Thyroid gland (tissue), 4 donors: ENCODE measurements at places on chromosomes 6 and 20. TPM values are rescaled to one million over a fixed set of nuclear protein-coding genes. Genes with fewer than 3 reads are reported as not detected.

GRCh38 chr6:11363881-11364576 lies 131.6 kb upstream of the NEDD9 start:
- DNase-seq, result no peak

Gene OR2B6
- not detected for total RNA-seq

Gene CHMP4B
- total RNA-seq, result 93.5 TPM

- no peak for DNase-seq
Observed at GRCh38 chr6:111978532-111979149, 75.3 kb upstream of the CCN6 start.

- no peak for DNase-seq
Observed at GRCh38 chr20:63159826-63160640, 55.9 kb downstream of the YTHDF1 start.

DNA sequence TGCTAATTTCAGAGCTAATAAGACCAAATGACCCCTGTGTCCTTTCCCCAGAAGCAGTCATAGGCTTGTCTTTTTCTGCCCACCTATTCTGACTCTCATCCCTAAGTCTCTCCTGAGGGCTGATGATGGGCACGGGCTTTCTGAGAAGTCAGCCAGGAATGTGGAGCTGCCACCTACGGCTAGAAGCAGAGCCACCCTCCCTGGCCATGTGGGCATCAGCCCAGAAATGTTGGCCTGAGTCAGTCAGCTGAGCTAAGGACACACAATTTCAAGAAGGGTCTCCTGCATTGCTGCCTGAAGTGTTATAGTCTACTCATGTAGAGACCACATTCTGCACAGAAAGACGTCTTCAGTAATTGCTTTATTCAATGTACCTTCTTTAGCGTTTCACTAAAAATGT lies 17.1 kb downstream of the MYLIP start:
- peak; percentile 87 for DNase-seq

Gene SLC17A1
- total RNA-seq, result not detected

Gene SLC52A3
- 0.92 TPM for total RNA-seq

DNA sequence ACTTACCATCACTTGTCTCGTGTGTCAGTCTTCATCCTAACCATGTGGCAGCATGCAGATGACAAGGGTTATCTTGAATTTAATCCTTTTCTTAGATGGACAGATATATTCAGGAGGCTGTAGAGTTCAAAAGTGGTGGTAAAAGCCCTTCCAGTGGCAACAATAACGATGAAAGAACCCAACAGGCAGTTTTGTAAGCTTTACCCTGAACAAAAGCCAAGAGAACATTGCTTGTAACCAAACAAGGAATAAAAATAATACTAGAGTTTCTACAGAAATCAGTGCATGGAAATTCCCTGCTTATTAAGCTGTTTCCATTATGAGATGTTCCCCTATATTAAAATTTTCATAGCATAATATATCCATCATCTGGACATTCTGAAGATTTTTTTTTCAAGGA lies 69.7 kb downstream of the PDE7B start:
- DNase-seq, result no peak

DNA sequence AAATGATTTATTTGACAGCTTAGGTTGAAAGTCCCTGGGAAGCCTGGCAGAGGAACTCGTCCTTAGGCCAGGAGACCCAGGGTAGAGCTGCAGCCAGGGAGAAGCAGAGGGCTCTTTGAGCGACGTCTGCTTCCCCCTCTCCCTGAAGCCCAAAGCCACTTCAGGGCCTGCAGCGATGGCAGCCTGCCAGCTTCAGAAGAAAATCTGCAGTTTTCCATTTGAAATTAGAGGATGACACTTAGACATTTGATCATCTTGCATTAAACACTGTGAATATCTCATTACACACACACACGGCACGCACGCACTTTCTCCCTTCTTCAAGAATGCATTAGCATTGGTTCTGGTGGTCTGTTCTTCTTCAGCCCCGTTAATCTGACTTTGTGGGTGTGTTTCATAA lies 96.5 kb downstream of the PLEKHG1 start:
- DNase-seq, result peak; percentile 34

DNA sequence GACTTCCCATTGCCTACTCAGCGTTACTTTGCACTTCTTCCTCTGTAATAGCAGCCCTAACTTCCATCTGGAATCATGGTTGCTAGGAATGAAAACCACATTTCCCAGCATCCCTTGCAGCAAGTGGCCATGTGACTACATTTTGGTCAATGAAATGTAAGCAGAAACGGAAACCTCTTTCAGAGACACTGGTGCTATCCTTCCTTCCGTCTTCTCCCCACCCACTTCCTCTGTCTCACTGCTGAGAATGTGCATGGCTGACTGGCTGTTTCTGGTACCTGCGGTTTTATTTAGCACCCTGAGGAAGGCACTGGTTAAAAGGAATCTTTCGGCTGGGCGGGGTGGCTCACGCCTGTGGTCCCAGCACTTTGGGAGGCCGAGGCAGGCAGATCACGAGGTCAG lies 107.4 kb downstream of the SCML4 start:
- no peak for DNase-seq

- DNase-seq, result no peak
Observed at GRCh38 chr6:139296927-139297326, 5.1 kb upstream of the TXLNB start.

Gene CTAGE9
- total RNA-seq, result not detected

Gene FABP7
- not detected for total RNA-seq

Gene RAB5IF
- 105 TPM for total RNA-seq

Gene HCRTR2
- total RNA-seq, result not detected

DNA sequence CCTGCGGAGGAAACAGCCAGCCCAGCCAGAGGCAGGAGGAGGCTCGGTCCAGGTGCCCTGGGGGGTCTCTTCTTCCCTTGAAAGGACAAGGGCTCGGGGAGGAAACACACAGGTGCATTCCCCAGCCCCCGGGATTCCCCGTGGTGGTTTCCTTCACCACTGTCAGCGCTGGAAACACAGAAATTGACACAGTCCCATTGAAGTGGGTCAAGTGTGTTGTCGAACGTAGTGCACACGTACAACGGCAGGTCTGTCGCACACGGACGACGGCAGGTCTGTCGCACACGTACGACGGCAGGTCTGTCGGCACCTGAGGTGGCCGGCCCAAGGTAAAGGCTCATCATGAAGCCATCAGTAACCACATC lies 80.9 kb downstream of the DLL1 start:
- DNase-seq, result no peak

Gene FYN
- total RNA-seq, result 122 TPM

- no peak for DNase-seq
Observed at GRCh38 chr6:68158256-68158655, 476.8 kb upstream of the ADGRB3 start.

GRCh38 chr6:56853541-56853940 lies 101.4 kb upstream of the BEND6 start:
- DNase-seq, result no peak

DNA sequence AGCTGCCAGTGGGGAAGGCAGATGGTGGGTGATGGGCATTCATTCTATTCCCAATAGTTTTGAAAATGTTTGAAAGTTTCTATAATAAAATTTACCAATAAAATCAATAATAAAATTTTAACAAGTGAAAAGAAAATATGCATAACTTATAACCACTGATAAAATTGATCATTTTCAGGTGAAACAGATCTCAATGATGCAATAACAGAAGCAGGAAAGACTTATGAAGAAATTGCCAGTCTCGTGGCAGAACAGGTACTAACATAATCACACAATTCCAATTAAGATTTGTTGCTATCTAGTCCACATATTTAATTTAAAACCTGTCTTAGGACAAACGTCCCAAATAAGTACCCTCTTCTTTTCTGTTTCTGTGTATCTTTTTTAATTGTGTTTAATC lies 45.9 kb upstream of the SYNJ2 start:
- DNase-seq, result no peak

- DNase-seq, result peak; percentile 77
Observed at GRCh38 chr6:36593569-36594028, 563 bp upstream of the SRSF3 start.

Gene CCM2L
- 16.0 TPM for total RNA-seq

Gene STX11
- 26.1 TPM for total RNA-seq

DNA sequence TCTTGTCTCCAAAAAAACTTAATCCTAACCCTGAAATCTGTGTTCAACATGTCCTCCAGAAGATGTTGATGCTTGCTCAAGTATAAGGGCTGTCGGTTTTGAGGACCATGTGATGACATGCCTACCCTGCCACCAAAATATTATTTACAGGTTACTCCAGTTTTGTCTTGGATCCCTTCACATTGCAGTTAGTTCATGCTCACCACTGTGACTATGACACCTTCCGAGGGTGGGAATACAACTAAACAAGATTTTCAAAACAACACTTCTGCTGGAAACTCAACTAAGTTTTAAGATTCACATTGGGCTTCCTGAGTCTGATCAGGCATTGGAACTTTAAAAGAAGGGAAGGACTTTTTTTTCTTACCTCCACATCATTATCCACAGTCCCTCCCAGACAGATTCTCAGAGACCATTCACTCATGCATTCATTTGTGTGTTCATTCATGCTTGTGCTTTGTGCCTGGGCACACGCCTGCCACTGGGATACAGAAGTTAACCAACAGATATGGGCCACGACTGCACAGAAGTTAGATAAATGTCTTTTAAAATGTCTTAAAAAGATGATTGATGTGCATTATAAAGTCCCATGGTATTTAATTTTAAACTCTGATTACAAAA lies 118.7 kb upstream of the GJE1 start:
- no peak for DNase-seq

Gene RAET1L
- not detected for total RNA-seq

GRCh38 chr6:85464260-85464644 lies 14.4 kb downstream of the NT5E start:
- DNase-seq, result no peak

- no peak for DNase-seq
Observed at GRCh38 chr6:45000833-45001232, 327.3 kb upstream of the RUNX2 start.

GRCh38 chr6:37182736-37183590 lies 13.0 kb downstream of the PIM1 start:
- no peak for DNase-seq

DNA sequence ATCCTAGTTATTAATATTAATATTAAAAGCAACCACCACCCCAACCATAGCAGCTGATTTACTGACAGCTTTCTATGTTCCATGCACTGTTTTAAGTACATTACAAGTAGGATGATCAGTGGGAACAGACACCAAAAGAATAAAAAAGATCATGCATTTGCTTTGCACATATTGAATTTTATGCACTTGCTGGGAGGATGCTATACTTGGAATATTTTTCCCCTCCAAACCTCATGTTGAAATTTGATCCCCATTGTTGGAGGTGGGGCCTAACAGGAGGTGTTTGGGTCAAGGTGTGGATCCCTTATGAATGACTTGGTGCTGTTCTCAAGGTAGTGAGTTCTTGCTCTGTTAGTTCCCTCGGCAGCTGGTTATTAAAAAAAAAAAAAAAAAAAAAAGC lies 178.9 kb upstream of the MYLIP start:
- no peak for DNase-seq

Gene PARD6B
- total RNA-seq, result 14.3 TPM

- peak; percentile 36 for DNase-seq
Observed at GRCh38 chr20:24870881-24871280, 78.2 kb upstream of the CST7 start.

DNA sequence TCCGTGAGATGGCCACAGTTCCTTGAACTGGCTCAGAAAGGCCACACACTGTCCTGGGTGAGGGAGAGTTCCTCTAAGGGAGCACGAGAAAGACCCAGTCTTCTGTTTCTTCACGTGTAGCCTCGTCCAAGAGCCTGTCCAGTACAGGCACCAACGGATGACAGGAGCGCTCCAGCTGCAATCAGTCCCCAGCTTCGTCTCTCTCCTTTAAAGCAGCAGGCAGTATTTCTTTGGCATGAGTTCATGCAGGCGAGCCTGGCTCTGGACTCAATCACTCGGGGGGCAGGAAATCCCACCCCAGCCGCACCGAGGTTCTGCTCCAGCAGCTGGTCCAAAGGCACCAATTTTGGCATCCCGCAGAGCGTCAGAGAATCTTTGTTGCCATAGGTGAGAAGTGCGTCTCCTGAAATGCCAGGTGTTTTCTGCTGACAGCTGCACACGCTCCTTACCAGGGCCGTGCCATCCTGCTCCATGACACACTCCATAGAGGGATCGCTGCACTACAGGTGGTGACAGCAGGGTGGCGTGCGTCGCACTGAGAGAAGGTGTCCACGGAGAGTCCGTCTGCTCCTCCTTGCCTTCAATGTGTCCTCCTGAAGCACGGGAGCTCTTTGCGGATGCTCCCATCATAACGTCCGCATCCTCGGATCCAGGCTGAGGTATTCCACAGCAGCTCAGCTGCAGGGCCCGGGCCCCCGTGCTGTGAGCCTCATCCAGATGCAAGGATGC lies 59.6 kb upstream of the AFDN start:
- no peak for DNase-seq

DNA sequence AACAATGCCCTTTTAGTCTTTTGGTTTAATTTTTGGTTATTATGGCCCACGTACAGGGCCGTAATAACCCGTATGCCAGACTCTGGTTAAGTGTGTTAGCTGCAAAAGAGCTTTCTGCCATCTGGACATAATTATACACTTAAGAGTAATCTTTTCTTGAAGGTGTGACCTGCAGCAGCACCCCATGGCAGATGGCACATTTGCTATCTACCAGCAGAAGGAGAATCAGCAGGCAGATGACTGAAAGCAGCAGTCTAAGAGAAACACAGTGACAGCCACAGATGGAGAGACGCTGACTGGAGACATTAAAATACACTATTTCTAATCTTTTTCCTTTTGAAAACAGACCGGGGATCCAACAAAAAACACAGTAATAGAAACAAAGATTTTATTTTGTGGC lies 18.7 kb downstream of the ASF1A start:
- DNase-seq, result no peak

DNA sequence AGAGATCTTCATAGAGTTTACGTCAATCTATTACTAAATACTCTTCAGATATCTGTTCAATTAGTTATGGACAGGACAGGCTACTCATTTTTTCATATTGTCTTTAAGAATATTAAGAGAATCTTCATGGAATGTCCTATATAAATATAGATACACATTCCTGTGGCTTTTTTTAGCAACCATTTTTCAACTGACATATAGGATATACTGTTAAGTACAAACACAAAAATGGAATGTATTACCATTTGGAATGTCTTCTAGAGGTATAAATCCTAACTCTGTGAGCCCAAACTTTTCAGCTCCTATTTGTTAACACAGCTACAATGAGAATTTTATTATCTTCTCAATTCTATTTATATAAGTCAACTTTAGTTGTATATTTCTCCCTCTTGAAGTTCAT lies 239.6 kb upstream of the DEFB112 start:
- DNase-seq, result no peak

DNA sequence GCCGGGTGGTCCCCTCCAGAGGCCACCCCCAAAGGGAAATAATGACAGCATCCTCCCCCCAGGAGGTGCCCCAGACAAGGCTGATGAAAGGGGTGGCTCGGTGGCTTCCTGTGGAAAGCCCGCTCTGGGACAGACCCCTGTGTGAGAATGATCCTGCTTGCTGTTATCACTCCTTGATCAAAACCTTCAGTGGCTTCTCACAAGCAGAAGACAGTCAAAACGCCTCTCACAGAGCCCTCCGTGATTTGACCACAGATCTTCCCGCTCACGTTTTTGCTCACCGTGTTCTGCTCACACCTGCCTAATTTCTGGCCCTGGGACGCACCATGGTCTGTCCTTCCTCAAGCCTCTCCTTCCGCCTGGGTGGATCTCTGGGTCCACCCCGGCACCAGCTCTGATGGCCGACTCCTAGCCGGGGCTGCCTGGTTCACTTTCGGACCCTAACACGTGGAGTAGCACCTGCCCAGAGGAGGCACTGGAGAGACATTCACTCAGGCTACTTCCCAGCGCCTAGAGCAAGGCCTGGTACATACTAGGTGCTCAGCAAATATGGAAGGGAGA lies 210.4 kb downstream of the ANKRD60 start:
- no peak for DNase-seq
